ENCODE measurements at places on chromosomes 16 and 17.

DNA sequence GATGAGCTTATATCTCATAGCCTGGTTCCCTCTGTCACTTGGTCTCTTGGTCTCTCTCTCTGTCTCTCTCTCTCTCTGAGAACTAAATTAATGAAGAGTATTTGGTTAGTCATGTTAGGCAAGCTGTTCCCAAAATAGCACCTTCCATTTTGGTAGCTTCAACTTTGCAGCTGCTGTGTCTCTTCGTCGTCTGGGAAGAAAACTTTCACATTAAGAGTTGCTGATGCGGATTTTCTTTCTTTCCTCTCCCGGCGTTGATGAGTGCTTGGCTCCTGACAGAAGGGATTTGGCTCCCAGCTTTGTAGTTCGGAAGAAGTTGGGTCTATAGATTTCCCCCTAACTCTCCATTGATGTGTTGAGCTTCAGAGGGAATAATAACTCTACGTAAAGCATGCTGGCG, at the start of gene RBFOX1:
TSS of gene RBFOX1 (plus strand) at position 235 of the 400 bp plus-strand sequence.
- no peak for DNase-seq

DNA sequence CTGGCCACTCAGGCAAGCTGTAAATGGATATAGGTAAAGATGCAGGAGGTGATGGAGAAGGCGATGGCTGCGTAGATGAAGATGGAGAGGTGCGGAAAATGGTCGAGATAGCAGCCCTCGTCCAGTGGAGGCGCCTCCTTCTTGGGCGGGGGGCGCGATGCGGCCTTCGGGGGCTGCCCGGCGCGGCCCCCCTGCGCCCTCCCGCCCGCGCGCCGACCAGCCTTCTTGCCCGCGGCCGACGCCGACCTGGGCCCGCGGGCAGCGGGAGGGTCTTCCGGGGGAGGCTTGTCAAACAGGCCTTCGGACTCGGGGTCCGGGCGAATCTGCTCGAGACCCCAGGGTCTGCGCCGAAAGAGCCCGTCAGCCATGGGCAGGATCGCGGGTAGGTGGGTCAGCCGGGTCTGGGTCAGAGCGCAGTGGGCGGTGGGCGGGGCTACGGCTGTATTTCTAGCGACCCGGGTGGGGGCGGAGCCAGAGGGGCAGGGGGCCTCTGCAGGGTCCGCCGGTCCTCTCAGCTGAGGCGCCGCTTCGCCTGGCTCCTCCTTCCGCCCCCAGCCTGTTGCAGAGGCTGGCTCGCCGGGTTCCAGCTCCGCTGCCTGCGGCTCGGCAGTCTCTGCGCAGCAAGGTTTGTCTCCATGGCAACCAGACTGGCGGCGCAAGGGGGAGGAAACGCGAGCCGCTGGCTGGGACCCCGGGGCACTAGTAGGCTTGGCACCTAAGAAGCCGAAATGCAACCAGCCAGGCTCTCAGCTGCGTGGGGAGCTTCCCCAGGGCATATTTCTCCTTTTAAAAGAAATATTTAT, 14.4 kb downstream of the MIS12 start:
- peak; percentile 90 for DNase-seq

DNA sequence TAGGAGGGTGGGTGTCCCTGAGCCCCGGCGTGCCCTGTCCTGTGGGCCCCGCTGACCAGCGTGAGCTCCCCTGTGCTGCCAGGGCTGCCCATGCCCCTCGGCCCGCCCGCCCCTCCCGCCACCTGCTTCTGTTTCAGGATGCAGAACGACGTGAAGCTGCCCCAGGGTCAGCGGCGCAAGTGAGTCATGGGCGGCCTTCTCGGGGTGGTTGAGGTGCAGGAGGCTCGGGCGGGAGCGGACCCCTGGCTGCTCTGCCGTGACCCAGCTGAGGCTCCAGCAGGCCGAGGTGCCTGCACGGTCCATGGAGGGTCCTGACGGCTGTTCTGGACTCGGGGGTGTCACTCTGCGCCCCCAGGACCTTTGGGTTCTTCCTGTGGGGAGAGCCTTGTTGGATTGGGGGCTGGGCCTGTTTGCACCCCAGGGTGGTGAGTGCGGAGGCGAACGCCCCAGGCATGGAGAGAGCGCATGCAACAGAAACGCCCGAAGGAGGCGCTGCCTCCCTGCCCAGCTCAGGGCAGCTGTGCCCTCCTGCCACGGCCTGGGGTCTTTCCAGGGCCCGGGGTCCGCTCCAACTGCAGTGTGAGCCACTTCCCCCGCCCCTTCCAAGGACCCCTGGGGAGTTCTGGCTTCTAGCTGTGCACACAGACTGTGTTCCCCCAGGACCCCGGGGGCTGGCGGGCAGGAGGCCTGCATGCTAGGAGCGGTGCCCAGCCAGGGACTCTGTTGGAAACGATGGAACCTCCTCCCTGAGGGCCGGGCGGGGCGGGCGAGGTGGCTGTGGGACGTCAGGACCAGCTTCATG, 4.0 kb downstream of the SLC25A10 start:
- DNase-seq: no peak

DNA sequence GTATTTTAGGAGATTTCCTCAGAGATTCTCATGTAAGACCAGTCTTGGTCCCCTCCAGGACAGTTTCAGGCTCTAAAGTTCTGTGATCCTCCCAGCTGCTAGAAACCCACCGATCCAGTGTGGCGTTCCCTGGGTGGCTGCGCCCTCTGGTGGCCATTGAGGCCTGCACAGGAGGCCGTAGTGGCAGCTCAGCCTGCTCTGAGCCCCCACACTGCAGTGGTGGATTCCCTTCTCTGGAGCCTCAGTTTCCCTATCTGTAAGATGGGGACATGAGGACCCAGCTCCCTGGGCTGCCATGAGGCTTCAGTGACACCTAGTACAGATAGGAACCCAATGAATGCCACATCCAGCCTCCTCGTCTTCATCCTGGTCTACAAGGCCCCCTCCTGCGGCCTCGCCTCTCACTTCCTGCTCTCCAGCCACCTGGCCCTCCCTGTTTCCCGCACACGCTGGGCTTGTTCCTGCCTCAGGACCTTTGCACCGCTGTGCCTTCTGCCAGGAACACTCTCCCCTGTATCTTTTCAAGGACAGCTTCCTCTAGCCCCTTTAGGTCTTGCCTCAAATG, 16.5 kb downstream of the CCDC102A start:
- DNase-seq: peak; percentile 83

DNA sequence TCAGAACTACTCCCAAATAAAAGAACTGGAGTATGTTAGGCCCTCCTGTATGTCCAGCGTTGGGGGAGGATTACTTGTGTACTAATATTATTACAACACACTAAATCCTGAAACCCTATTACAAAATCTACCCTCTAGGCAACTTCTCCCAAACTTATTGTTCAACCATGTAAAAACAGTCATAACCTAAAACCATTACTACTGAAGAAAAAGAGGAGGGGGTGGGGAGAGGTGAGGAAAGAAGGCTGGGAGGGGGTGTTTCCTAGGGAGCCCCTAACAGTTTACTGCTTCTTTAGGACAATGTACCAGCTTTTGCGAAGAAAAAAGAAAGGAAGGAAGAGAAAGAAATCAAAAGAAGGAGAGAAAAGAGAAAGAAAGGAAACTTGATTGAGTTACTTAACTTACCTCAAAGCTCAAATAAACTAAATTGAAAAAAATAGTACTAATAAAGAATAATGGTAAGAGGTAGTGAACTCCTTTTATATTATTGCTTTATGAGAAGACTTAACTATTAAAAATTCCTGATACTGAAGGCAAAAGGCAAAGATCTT, 2.3 kb downstream of the SALL1 start:
- no peak for DNase-seq

GRCh38 chr17:4163951-4164350, 21.0 kb downstream of the CYB5D2 start:
- no peak for DNase-seq

- no peak for DNase-seq
Measured at GRCh38 chr17:49168706-49169105, 36.1 kb downstream of the B4GALNT2 start.

DNA sequence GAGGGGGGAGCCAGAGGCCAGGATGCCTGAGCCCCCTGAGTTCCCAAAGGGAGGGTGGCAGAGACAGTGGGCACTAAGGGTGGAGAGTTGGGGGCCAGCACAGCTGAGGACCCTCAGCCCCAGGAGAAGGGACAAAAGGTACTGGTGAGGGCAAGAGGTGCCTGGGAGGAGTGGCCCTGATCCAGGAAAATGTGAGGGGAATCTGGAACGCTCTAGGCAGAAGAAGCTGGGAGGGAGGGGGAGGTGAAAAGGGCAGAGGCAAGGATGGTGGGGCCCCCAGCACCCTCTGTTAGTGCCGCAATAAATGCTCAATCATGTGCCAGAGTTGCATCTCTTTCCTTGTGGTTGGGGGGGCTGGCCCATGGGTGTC, 1.1 kb downstream of the TCAP start:
- DNase-seq: no peak

DNA sequence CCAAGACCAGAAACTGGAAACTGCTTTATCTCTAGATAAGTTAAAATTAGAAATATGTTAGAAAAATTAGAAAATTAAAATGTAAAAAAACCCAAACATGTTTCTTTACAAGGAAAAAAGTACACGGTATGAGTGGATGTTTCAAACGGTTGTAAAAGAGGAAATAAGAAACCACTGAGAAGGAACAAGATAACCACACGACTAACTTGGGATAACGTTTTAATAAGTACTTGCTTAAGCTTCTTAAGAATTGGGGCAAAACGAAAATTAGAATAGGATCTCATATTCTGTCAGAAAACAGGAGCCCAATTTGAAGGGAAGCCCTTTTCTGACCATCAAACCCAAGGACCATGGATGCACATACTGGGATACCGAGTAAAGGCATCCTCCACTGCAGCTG, 31.0 kb downstream of the MBTPS1 start:
- no peak for DNase-seq

- no peak for DNase-seq
Measured at GRCh38 chr16:25925421-25925820, 233.7 kb downstream of the HS3ST4 start.

DNA sequence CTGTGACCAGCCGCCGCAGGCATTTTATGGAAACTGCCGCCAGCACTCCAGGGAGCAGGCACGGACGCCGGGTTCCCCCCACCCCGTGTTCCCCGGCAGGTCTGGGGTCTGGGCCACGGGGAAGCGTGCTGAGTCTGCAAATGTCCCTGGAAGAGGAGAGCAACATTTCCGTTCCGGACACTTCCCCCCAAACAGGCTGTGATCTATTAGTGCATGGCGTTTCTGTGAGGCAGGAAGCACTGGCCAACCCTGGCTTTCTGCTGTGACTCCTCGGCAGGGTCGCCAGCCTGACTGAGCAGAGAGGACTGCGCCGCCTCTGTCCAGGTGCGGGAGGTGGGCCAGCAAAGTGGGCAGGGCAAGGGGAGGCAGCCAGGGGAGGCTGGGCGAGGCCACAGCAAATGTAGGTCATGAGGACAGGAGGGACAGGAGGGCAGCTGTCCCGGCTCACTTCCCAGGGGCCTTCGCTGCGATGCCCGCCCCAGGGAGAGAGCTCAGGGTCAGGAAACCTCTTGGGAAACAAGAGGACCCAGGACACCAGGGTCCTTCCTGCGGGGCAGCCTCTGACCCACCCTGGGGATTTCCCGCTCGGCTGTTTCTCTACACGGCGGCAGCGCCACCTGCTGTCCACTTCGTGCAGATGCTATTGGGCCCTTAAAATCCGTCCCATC, 9.5 kb downstream of the FOXF1 start:
- peak; percentile 44 for DNase-seq

- no peak for DNase-seq
Measured at GRCh38 chr17:1045456-1045855, 48.5 kb downstream of the TIMM22 start.

DNA sequence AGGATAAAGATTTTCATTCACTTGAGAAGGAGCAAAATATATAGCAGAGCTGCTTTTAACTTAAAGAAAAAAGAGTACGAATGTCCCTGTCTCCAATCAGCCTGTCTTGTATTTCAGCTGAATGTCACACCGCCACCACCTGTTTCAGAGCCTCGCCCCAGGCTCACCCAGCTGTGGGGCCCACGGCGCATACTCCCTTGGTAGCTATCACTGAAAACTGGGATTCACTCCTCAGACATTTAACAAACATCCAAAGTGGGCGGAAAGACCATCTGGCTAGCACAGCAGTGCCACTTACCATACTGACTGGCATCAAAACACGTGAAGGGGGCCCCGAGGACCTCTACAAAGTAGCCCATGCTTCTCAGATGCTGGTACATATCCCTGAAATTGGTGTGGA, 25.4 kb upstream of the SLC38A8 start:
- no peak for DNase-seq

GRCh38 chr17:31524926-31525800, 133.7 kb downstream of the RAB11FIP4 start:
- DNase-seq: peak; percentile 72

- no peak for DNase-seq
Measured at GRCh38 chr16:75599452-75600277, 23.4 kb downstream of the ADAT1 start.

GRCh38 chr17:17737961-17738894, 57.0 kb downstream of the RAI1 start:
- DNase-seq: no peak

DNA sequence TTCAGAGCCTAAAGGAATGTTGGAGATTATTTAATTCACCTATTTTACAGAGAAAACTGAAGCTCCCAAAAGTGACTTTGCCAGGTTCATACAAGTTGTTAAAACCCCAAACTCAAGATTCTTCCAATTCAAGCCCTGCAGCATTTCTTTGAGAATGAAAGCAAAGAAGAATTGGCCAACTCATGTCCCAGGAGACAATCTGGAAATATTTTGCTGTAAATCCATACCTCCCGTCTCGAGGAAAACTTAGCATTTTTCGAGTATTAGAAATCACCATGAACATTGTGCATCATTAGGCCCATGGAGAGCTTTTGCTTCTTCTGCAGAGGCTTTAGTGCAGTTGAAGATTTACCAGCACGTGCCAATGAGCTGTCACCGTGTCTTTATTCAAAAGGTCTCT, 176.4 kb upstream of the KCNJ16 start:
- DNase-seq: no peak
